Bronchial epithelial cell (primary cell): ENCODE measurements at places on chromosomes 1 and 21.
A peak's percentile ranks its signal among the peaks of the same experiment; 100 is the strongest.

- peak; percentile 96 for DNase-seq
These were observed 38.8 kb upstream of the HIVEP3 start for GRCh38 chr1:41957568-41957967.

GRCh38 chr1:93608187-93609109 lies 73.2 kb downstream of the BCAR3 start:
- no peak for DNase-seq

DNA sequence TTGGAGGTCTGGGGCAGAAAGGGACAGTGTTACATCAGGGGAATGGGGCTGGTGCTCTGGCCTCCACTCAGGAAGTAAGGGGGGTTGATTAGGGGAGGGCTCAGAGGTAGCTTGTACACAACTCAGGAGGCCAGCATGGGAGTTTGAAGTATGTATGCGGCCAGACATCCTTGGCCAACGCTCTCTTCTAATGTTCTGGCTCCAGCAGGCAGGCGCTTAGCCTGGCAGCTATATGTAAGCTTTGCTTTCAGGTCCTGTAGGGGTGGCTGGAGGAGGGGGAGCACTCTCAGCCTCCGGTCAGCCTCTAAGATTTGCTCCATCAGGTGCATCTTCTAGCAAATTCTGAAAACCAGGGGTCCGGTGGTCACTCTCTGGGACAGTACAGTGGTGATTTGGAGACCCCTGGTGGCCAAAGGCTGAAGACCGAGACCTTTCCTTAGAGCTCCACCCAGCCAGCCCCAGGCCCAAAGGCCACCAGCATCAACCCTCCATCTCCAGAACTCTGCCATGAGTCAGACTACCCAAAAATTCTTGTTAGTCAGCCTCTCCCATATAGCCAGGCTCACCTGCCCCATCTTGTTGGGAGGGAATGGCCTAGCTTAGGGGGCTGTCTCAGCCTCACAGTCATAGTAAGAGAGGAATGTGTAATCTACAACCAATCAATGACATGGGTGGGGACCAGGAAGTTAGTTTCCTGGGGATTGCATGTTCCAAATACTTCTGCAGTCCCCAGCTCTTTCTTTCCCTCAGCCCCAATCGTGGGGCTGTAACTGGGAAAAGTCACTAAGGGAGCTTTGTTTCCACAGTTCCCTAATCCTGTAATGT lies 9.7 kb upstream of the COL8A2 start:
- peak; percentile 98 for DNase-seq

GRCh38 chr1:153344718-153345025 lies 4.0 kb downstream of the PGLYRP4 start:
- no peak for DNase-seq

DNA sequence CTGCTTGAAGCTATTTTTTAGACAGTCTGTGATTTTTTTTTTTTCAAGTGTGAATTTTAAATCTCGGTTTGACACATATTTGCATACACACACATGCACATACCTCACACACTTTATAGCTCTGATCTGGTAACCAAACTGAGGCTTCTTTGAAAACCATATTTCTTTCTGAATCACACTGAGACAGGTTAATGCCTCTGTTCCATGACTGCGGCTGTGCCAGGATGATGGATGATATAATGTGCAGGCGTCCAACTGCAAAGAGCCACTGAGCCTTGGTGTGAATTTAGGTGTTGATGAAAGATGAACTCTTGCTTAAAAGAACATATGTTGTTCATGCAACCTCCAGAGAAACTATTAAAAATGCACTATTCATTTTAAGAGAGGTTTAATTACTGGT lies 504.0 kb upstream of the OLFM3 start:
- DNase-seq = no peak

DNA sequence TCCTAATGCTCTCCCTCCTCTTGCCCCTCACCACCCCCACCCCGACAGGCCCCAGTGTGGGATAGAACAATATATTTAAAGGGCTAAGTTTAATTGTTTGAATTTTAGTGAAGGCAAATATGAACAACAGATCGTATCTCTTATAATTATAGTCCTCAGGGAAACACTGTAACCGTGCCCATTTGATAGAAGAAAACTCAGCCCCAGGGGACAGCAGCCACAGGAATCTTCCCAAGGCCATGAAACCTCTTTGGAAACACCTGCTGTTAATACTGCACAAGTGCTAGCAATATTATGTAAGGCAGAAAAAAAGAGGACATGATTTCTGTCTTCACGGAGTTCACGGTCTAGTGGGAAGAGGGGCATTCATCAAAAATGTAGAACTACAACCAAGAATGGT lies 142.2 kb downstream of the URB2 start:
- DNase-seq = no peak

DNA sequence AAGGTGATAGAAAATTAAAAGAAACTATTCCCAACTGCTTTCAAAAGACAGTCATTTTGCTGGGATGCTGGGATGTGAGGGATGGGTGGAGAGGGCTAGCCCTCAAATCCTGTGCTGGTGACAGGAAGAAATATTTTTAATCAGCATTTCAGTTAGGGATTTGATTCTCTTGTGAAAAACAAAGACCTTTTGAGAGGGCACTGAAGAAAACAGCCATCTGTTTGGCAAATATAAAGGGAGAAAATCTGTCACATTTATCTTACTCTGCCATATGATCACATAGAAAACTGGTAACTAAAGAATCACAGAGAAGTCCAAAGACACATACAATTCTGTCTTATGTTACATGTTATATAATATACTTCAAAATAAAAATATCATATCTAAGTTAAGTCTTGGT lies 12.3 kb downstream of the STXBP3 start:
- DNase-seq = no peak

DNA sequence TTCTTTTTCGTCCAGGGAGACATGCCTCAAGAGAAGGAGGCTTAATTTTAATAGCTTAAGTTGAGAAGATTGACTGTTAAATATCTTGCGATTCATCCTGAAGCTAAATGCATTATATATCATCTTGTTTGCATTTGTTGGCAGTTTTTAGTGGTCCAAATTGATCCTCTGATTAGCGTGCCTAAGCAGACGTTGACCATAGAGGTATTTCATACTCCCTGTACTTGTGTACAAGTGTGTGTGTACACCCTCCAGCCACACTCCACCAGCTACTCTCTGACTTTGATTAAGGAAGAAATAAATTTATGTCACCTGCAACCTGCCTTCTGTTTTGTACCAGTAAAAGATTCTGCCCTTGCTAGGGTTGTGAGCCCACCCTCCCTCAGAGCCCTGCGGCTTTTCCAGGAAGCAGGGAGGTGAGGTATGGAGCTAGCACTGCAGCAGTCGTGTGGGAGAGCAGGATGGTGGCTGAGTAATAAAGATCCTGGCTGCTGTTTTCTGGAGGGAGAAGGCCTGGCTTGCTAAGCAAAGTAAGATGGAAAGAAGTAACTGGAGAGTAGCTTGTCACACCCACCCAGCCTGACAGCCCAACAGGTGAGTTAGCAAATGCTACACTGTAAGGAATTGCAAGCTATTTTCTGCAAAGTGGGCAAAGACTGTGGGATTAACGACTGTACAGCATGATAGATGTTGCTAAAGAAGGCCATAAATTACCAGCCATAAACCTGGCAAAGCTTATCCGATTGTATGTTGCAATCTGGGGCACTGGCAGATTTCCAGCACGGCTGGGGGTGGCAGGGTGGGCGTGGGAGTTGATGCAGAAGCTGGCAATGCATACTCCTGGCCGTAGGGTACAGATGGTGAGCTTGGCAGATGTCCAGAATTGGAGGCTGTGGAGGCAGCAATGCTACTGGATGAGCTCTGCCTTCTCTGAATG lies 170.2 kb downstream of the TNR start:
- no peak for DNase-seq

DNA sequence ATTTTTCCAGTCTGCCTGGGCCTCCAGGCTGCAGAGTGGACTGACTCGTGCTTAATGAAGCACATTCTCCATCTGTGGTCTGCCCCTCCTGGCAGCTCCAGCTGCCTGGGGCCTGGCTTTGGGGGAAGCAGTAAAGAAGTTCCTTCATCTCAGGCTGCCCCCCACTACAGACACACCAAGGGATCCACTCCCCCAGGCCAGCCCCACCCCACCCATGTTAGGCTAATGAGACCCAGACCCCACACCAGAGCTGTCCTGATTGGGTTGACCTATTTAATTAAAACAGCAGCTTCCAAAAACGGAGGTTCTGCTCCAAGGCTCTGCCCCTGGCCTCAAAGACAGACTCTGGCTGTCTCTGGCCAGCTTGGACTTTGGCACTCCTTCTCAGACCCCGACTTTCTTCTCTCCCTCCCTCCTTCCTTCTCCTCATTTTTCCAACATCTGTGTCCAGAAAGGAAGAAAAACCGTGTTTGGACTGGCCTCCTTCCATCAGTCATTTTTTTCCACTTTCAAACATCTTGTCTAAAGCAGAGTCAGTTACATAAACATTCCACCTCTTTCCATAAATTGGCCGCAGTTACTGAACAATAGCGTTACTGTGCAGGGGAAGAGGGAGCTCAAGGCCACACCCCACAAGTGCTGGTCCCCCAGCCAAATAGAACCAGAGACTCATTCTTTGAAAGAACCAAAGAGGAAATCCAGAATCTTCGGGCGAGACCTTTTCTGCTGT lies 29.7 kb downstream of the SERTAD4 start:
- no peak for DNase-seq

DNA sequence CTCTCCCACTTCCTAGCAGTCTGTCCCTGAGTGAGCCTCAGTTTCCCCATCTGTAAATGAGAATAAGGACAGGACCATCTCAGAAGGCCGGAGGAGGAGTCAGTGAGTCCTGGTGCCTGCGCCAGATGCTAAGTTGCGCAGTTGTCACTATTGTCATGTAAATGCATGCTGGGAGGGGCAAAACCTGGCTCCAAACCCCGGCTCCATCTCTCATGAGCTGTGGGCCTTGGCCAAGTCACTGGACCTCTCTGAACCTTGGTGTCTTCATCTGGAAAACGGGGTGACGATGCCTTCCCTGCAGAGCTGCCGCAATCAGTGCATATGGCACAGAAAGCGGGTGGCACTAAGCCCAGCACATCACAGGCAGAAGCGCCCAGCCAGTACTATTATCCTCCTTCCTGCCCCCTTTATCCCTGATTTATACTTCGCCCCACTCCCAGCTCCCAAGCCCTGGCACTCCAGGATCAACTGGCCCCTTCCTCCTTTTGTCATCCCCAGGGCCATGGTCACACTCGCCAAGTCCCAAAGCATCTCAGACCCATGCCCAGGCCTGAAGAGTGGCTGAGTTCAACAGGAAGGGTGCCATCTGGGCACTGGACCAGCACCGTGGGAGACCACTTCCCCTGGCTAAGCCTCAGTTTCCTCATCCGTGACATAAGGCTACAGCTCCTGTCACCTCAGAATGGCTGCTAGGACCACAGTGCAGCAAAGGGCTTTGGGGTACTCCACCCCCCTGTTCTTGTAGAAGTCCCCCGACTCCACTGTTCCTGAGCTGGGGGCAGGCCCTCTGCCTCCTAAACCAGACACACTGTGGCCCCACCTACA lies 4.3 kb upstream of the PLEKHG5 start:
- no peak for DNase-seq

DNA sequence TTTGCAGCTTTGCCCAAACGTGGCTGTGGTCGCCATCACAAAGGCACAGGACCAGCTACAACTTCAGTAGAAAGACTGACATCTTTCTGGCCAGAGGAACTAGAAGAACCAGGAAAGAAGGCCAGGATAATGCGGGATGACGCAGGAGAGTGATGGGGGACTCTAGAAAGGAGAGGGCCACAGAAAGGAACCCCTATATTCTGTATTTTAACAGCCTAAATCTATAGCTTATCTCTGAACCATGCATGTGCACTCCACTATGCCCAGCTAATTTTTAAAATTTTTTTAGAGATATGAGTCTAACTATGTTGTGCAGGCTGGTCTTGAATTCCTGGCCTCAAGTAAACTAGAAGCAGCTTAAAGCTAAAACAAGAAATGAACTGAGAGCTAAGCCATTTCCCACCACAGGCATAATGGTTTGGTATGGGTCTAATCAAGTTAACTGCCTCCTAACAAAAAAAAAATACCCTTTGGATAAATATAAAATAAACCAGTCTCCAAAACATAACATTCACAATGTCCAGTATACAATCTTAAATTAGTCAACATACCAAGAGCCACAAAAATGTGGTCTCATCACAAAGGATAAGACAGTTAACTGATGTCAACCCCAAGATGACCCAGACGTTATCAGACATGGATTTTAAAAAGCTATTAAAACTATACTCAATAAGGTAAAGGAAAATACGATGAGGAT lies 18.0 kb downstream of the LTN1 start:
- no peak for DNase-seq

DNA sequence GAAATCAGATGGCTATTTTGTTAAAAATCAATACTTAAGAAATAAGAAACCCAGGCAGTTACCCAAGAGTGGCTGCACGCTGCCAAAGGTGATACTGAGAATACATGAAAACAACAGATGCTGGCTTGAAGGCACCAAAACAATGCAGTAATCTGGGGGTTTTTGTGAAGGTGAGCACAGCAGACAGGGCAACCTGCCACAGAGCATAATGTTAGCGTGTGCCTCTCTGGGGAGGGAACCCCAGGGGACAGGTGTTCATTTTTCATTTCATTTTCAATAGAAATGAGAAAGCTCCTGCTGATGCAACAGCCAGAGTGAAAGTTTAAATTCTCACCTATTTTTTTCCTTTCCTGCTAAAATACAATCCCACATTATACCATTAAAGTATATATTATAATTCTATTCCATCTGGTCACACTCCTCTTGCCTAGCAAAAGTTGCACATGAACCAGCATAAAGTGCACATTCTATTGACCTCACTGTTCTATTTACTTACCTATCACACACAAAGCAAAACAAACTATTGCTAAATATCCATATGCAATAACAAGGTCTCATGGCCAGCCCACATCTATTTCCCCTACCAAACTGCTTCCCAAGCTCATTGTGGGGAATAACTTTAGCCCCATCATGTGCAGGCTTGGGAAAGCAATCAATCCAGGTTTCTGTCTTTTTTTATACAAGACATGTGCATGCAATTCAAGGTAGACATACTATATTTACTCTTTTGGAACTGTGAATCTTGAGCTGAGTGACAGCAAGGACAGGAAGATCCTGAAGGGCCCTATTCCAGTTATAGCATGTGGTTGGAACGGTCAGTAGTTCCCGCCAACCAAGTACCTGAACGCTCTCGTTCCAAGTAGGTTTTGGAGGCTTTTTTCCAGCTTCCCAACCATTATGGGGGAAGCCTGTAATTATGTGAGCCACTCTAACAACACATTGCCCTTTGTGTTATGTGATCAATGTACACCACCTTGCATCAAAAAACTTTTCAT lies 173.6 kb downstream of the RERE start:
- no peak for DNase-seq

DNA sequence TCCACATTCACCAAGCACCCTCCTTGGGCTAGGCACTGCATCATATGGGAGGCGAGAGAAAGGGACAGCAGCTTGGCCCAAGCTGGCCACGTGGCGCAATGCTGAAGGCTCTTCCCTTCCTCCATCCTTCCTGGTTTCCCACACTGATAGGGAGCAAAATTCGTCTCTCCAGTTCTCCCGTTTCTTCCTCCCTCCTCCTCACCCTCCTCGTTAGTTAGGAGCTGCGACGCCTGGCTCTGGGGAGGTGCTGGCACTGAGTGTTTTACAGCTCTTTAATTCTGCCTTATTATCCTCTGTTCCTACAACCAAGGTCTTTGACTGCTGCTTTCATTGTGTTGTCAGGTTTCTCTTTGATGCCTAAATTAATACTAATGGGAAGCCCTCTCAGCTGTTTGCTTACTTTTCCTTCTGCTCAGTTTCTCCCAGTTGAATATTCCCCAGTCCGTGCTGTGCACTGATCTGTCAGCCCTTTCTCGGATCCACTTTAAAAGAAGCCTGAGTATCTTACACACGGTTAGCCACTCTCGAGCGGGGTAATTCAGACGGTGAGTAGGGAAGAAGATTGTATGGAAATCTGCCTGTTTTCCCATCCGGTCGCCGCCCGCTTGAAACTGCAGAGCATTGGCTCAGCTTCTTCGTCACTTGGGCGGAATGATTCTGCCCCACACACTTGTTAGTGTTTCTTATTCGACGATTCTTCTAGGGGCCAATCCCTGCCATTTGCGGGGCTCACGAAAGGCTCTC lies 56.2 kb upstream of the SMYD2 start:
- DNase-seq = peak; percentile 18
